ENCODE measurements at places on chromosomes 1 and 21.

DNA sequence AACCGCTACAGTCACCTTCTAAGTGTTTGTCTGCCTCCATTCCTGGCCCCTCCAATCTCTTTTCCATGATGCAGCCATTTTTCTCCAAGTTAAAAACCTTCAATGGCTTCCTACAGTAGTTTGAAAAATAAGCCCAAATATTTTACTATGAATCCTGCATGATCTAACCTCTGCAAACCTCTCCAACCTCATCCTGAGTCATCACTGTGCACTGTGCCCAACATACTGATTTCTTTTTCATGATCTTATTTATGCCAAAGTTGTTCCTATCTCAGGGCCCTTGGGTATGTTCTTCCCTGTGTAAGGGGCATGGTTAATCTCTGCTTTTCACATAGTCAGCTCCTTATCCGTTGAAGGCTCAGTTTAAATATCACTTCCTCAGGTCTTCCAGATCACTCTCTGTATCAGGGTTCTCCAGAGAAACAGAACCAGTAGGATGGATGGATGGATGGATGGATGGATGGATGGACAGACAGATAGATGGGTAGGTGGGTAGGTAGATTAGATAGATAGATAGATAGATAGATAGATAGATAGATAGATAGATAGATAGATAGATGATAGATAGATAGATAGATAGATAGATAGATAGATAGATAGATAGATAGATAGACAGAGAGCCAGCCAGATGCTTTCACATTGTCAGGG, 18.1 kb upstream of the PTPN14 start:
- H3K36me3 ChIP-seq, result no peaks in the 10 kb centered on the region
- peak overlapping the region; percentile 68 for H3K27ac ChIP-seq
- no peaks in the 10 kb centered on the region for H3K27me3 ChIP-seq

- H3K4me1 ChIP-seq, result no peaks in the 10 kb centered on the region
- DNase-seq, result no peak
- H3K36me3 ChIP-seq, result no peaks in the 10 kb centered on the region
- no peak overlapping the region for H3K27ac ChIP-seq
- H3K4me3 ChIP-seq, result no peak overlapping the region
Observed at GRCh38 chr1:48793863-48794262, 17.2 kb upstream of the BEND5 start.

- no peaks in the 10 kb centered on the region for H3K27me3 ChIP-seq
- peaks cover 69% of the 10 kb centered on the region for H3K4me1 ChIP-seq
- DNase-seq, result peak; percentile 94
- H3K4me3 ChIP-seq, result peak overlapping the region; percentile 38
Observed at GRCh38 chr21:38322311-38322950, 65.6 kb downstream of the KCNJ15 start.

DNA sequence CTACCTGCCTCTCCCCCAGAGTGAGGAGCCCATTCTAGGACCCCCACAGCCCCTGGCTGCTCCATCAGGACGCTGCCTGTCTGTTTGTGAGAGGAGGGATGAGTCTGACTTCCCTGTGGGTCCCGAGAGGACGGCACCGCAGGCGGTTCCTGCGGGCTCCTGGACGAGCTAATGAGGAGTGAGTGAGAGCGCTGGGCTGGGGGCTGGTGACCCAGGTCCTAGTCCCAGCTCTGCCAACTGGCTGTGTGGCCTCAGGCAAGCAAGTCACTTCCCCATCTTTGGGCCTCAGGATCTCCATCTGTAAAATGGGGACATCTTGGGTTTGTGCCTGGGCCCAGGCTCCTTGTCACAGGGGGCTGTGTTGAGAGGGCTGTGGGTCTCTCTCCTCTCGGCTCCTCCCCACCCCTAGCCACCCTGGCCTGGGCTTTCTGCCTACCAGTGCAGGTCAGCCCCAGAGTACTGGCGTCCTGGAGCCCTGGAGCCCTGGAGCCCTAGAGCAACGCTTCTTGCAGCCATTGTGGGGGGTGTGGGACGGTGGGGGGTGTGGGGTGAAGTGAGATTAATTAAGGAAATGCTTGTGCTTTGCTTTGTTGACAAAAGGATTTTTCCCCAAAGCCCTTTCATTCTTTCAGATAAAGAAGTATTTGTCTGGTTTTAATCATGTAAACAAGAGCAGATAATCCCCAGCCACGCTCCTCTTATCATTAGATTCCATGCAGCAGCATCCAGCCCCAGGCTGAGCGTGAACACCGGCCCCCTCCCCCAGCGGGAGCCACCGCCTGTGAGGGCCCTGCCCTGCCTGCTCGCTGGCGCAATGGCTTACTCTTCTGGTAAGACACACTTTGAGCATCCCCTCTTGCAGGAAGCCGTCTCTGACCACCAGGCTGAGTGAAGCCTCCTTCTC, 26.8 kb downstream of the SLC1A7 start:
- no peaks in the 10 kb centered on the region for H3K27me3 ChIP-seq
- H3K36me3 ChIP-seq, result no peaks in the 10 kb centered on the region
- H3K27ac ChIP-seq, result no peak overlapping the region
- DNase-seq, result no peak
- no peak overlapping the region for H3K4me3 ChIP-seq

GRCh38 chr21:38619992-38620479, 121.8 kb upstream of the ERG start:
- H3K4me3 ChIP-seq, result no peak overlapping the region
- H3K27ac ChIP-seq, result peak overlapping the region; percentile 34
- no peaks in the 10 kb centered on the region for H3K36me3 ChIP-seq

DNA sequence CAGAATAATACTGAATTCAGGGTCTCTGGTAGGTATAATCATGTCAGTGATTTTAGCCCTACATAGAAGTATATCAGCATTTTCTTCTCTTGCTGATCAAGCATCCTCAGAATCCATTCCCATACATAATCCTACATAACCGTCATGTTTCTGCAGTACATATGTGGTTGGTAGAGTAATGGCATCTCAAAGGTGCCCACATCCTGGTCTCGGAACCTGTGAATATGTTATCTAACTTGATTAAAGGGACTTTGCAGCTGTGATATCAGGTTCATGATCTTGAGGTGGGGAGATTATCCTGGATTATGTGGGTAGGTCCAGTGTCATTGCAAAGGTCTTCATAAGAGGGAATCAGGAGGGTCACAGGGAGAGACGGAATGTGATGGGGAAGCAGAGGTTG, 69.4 kb upstream of the KIF1B start:
- peaks cover 23% of the 10 kb centered on the region for H3K36me3 ChIP-seq
- H3K27me3 ChIP-seq, result no peaks in the 10 kb centered on the region
- no peaks in the 10 kb centered on the region for H3K4me1 ChIP-seq
- H3K4me3 ChIP-seq, result no peak overlapping the region
- no peak for DNase-seq

- H3K4me3 ChIP-seq, result peak overlapping the region; percentile 98
- H3K36me3 ChIP-seq, result peaks cover 23% of the 10 kb centered on the region
- DNase-seq, result peak; percentile 68
- H3K27ac ChIP-seq, result peak overlapping the region; percentile 79
- no peaks in the 10 kb centered on the region for H3K27me3 ChIP-seq
- H3K4me1 ChIP-seq, result peaks cover 23% of the 10 kb centered on the region
Observed at GRCh38 chr1:39576016-39576657, 453 bp downstream of the PABPC4 start.

DNA sequence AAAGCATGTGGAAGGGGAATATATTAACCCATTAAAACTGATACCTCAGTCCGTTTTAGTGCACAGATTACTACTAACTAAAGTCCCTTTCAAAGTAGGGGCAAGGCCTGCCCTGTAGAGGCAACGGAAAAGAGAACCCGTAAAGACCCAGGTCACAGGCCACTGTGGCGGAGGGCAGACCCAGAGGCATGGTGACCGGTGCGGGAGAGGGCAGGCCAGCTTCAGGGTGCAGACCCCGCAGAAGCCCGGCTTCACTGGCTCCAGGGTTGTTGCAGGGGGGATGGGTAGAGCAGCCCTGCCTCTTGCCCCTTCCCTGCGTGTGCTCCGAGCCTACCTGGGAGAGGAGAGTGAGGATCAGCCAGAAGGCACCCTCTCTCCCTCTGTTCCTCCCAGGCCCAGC, 17.7 kb downstream of the CNTN2 start:
- no peaks in the 10 kb centered on the region for H3K36me3 ChIP-seq
- no peak overlapping the region for H3K4me3 ChIP-seq
- DNase-seq, result no peak
- no peak overlapping the region for H3K27ac ChIP-seq

DNA sequence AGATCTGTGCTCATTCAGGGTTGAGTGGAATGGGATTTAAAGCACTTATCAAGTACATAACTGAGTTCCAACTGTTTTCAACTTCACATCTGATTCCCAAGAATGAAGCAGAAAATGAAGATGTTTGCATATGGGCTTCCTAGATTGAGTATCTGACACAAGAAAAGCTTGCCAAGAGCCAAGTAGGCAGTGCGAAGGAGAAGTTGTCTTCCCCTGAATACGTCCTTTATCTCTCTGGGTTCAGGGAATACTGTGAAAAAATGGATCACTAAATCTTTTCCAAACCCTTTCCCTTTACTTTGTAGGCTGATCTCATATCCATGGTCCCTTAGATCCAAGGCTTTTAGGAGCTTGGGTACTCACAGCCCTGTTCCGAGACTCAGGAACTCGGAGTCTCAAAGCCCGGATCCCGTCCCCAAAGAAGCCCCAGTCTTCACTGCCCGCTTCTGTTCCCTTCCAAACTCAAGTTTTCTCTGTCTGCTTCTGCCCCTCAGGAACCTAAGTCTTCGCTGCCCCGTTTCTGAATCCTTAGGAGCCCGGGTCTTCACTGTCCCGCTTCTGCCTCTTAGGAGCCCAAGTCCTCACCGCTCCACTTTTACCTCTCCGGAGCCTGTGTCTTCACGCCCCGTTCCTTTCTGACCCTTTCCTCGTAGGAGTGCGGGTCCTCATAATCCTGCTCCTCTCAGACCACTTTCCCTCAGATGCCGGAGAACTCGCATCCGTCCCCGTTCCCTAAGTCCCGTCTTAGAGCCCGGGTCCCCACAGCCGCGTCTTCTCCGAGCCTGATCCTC, 616 bp downstream of the TAF12 start:
- H3K36me3 ChIP-seq, result no peaks in the 10 kb centered on the region
- DNase-seq, result peak; percentile 64
- H3K27ac ChIP-seq, result peak overlapping the region; percentile 96

DNA sequence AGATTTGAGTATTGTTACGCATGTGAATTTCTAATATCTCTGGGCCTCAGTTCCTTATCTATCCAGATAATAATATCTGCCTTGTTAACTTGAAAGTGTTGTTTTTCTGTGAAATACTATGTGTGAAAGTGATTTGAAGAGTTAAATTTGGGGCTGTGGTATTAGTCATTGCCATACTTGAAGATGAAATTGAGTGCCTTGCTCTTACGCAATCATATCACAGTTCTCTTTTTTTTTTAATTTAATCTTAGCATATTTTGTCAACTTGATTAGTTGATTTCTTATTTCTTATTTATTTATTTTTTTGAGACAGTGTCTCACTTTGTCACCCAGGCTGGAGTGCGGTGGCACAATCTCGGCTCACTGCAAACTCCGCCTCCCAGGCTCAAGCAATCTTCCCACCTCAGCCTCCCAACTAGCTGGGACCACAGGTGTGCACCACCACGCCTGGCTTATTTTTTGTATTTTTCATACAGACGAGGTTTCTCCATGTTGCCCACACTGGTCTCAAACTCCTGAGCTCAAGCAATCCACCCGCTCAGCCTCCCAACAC, 31.0 kb downstream of the AGO4 start:
- no peaks in the 10 kb centered on the region for H3K4me1 ChIP-seq
- DNase-seq, result peak; percentile 21
- H3K27me3 ChIP-seq, result no peaks in the 10 kb centered on the region
- H3K4me3 ChIP-seq, result no peak overlapping the region
- peaks cover 25% of the 10 kb centered on the region for H3K36me3 ChIP-seq

GRCh38 chr1:8222789-8223188, 95.1 kb upstream of the SLC45A1 start:
- no peak for DNase-seq
- no peak overlapping the region for H3K27ac ChIP-seq
- H3K36me3 ChIP-seq, result no peaks in the 10 kb centered on the region
- no peak overlapping the region for H3K4me3 ChIP-seq
- peaks cover 4% of the 10 kb centered on the region for H3K4me1 ChIP-seq

DNA sequence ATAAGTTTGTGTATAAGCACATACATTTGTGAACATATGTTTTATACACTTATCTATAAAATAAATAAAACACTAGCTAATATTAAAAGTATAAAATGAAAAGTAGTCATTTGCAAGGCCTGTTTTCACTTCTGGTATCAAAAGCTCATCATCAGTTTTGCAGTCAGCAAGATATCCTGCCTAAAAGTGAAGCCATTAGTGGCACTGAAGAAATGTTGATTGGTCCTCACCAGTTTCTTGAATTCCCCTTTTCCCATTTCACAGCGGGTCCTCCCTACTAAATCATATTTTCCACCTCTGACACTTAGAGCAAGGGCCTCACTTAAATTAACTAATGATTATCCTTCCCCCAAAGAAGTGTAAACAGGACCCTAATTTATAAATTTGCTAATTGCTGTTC, 6.7 kb downstream of the TBX15 start:
- peak; percentile 54 for DNase-seq
- peak overlapping the region; percentile 96 for H3K27ac ChIP-seq
- H3K4me3 ChIP-seq, result peak overlapping the region; percentile 82
- H3K36me3 ChIP-seq, result no peaks in the 10 kb centered on the region
- H3K27me3 ChIP-seq, result no peaks in the 10 kb centered on the region

GRCh38 chr1:161000736-161001480, 20.0 kb downstream of the F11R start:
- H3K27ac ChIP-seq, result no peak overlapping the region
- no peaks in the 10 kb centered on the region for H3K27me3 ChIP-seq
- H3K4me1 ChIP-seq, result peaks cover 1% of the 10 kb centered on the region

DNA sequence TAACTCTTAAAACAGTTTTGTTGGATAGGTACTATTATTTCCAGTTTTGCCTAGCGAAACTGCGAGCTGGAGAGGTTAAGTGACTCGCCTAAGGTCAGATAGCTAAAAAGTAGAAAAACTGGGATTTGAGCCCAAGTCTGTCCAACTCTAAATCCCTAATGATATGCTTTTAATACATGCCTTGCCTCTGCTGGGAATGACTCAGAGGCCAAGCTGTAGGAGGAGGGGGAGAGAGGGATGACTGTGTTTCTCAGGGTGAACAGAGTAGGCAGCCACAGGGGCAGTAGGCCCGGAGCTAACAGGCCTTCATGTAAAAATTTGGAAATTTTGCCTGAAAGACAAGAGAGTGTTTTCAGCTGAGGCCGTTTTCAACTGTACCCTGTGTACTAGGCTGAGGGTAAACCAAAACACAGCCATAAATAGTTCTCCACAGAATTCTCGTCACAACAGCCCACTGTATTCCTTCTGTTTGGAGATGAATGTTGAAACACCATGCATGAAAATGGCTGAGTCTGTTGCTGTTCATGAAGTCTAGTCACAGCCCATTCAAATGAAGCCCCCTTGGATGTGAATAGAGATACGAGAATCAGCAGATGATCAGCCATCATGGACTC, 107.5 kb upstream of the HOOK1 start:
- H3K36me3 ChIP-seq, result no peaks in the 10 kb centered on the region
- H3K4me1 ChIP-seq, result peaks cover 48% of the 10 kb centered on the region
- no peaks in the 10 kb centered on the region for H3K27me3 ChIP-seq
- peak; percentile 94 for DNase-seq

Data from GM23248 (cell line).